Stimulated activated CD4-positive, alpha-beta T cell treated with anti-CD3 and anti-CD28 coated beads, Interleukin-15, amount 100 ng/mL, for 1 hour (primary cell): ENCODE measurements at places on chromosomes 16 and 17.

DNA sequence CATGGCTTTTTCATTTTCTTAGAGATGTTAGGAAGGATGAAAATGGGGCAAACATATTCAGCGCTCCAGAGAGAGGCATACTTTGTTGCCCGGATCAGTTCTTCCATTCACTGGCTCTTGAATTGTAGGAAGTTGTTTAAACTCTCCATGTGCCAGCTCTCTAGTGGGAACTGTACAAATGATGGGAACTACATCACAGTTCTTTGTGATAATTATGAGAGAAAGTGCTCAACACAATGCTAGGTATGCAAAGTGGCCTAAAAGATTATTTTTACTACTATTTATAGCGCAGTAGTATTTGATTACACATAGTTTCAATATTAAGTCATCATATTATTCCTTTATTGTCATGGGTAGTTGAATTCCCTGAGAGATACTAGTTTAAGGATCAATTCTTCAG lies 268.5 kb downstream of the RBFOX1 start:
- DNase-seq = no peak

- no peak for DNase-seq
Observed at GRCh38 chr16:82685526-82685925, 58.8 kb downstream of the CDH13 start.

DNA sequence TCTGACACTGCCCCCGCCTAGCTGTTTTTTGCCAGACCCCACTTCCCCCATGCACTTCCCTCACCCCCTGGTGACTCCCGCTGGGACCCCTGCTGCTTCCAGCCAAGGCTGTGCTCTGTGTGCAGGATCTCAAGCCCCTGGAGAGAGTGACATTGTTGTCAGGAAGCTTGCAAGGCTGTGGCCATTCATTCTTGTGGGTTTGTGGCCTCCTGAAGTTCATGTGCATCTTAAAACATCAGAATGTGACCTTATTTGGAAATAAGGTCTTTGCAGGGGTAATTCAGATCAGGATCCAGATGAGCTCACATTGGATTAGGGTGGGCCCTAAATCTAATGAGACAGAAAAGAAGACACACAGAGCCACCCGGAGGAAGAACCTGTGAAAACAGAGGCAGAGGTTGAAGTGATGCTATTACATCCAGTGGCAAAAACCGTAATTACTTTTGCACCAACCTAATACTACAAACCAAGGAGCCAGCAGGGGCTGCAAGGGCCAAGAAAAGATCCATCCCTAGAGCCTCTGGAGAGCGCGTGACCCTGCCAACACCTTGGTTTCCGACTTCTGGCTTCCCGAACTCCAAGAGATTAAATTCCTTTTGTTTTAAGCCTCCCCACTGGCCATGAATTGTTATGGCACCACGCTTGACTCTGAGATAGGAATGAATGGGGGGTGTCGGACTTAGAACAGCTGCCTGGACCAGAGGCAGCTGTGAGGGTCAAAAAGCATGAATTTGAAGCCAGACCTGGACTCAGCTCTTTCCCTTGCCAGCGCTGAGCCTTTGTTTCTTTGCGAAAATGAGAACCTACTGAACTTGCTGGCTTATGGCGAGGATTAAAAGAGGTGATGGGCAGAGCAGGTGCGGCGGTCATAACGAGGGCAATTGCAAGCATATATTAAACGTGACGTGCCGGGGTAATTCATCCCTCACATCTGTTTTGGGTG lies 75.5 kb downstream of the BMERB1 start:
- no peak for DNase-seq

- no peak for DNase-seq
Observed at GRCh38 chr17:5798094-5798493, 213.8 kb upstream of the NLRP1 start.

DNA sequence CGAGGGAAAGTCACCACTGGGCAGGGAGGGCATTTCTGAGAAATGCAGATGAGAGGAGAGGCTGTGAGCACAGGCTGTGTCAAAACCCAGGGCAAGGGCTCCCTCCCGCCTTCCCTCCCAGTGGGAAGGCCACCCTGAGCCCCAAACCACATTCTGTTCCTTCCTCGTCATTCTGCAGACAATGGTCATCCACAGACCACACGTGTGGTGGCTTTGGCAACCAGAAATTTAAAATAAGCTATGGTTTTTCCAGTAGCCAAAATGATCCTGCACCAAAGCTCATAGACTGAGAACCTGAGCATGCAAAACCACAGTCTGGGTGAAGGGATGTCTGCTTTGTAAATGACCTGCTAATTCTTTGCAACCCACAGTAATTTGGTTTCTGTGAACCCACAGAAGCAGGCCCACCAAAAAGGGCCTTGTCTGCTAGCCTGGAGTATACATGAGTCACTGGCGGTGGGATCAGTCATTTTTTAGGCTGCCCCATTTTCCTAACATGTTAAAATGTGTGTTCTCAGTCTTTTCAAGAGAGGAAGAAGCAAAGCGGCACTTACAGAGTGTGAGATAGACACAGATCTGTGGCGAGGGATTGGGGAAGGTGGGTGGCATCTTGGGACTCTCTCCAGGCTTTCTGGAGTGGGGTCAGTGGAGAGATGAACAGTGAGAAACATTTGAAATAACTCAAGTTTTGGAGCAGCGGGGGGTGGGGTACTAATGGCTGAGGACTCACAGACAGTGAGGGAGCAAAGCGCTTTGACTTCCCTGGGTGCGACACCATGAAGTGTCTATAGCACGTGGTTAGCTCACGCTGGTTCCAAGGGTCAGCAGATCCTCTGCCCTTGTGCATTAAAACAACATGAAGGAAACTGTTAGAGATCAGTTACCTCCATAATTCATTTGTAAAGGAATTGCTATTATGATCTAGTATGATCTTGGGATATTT lies 20.5 kb downstream of the GRB7 start:
- DNase-seq = peak; percentile 27
